ENCODE measurements at places on chromosomes 3 and 15. TPM values are rescaled to one million over a fixed set of nuclear protein-coding genes. Genes with fewer than 3 reads are reported as not detected.

Gene SNRPN
- 69.8 TPM for total RNA-seq

Gene ROPN1
- total RNA-seq: not detected

Gene ZBTB20
- total RNA-seq: 1.2 TPM

Gene CPEB1
- total RNA-seq: 0.04 TPM

Gene MITF
- 1.3 TPM for total RNA-seq

All from hair follicular keratinocyte (primary cell).